ENCODE measurements at places on chromosomes 5 and 9.

DNA sequence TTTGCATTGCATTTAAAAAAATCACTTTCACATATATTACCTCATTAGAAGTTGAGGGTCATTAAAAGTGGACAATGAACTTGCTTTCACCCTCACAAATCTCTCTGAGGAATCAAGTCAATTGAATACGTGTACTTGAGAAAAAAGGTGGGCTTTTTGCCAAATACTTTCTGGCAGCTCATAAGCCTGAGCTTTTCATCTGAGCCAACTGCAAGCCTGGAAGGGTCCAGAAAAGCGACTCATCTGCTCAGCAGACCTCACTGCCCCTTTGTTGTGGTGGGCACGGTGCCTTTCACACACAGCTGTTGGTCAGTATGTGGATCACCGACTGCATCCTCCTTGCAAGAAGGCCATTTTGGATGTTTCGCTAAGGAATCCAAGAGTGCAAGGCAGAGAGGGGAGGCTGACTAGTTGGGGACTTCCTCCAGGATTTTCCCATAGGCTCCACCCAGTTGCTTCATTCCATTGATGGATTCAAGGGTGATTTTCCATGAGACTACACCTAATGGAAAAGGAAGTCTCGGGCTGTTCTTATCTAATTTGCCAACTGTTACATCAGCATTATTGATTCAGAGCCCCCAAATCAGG lies 564.7 kb downstream of the PDE4D start:
- no peak for DNase-seq

- no peak for DNase-seq
Measured at GRCh38 chr5:107289030-107289714, 381.6 kb downstream of the EFNA5 start.

DNA sequence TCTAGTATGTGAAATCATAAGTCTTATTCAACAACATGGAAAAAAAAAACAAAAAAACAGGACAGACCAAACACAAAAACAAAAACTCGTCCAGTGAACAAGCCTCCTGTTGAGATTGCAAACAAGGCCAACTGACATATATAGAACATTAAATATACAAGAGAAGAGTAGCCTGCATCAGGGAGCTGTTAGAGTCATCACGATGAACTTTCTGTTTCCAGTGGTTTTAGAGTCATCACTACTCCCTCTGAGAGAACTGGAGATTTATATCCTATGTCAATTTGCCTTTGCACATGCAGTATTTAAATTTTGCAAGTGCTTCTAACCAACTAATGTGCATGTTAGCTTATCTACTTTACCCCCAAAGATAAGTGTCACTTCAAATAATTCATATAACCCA lies 9.9 kb downstream of the SNCAIP start:
- no peak for DNase-seq

DNA sequence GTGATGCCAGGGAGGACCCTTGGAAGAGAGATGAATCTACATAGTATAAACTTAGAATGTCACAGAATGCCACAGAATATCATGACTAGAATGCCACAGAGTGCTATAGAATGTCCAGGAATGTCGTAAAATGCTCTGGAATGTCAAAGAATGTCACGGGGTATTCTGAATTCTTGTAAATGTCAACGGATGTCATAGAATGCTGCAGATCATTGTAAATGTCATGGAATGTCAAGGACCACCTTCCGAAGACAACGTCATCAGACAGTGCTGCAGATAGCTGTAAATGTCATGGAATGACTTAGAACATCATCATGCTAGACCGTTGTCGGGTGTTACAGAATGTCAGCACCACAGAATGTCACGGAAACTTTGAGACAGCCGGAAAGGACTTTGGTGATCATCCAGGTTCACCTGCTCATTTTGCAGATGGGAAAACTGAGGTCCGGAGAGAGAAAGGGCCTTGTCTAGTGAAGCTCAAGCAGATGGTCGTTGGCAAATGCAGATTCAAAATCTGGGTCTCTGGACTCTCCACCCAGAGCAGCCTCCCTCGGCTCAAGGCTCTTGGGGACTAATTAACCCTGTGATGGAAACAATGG lies 117.1 kb downstream of the LHX2 start:
- no peak for DNase-seq

GRCh38 chr9:121773954-121774714 lies 122.7 kb downstream of the DAB2IP start:
- DNase-seq: no peak
